ENCODE measurements at places on chromosomes 16 and 17.

GRCh38 chr17:82297714-82298537 lies 19.5 kb downstream of the CD7 start:
- peak; percentile 82 for DNase-seq

- DNase-seq = no peak
Measured at GRCh38 chr17:57999010-57999495, 8.0 kb downstream of the SRSF1 start.

DNA sequence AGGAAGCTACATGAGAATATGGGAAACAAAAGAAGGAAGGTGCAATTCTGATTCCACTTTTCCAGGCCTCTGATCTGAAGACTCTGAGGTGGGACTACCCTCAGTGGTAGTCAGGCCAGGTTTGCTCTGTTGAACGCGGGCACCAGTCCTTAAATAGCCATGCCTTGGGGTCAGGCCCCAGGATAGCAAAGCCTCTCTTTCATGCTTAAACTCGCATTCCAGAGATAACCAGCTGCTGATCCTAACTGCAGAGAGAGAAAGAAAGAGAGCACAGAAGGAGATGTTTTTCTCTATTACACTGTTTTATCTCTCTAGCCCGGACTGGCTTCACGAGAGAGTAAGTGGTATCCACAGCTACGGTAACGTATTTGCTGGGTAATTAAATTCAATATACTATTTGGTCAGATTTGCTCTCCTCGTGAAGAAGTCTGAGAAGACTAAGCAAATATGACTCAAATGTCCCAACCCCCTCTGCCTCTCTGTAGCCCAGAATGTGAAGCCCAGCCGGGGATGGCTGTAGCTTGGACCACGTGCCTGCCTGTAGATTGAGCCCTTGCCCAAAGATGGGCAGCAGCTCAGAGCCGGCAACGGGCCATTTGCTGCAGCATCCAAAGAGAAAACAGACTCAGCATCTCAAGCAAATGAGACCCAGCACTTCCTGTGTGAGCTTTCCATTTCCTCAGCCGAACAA lies 122.2 kb downstream of the SMG6 start:
- no peak for DNase-seq

- no peak for DNase-seq
Measured at GRCh38 chr17:18250708-18251107, 7.8 kb downstream of the FLII start.

DNA sequence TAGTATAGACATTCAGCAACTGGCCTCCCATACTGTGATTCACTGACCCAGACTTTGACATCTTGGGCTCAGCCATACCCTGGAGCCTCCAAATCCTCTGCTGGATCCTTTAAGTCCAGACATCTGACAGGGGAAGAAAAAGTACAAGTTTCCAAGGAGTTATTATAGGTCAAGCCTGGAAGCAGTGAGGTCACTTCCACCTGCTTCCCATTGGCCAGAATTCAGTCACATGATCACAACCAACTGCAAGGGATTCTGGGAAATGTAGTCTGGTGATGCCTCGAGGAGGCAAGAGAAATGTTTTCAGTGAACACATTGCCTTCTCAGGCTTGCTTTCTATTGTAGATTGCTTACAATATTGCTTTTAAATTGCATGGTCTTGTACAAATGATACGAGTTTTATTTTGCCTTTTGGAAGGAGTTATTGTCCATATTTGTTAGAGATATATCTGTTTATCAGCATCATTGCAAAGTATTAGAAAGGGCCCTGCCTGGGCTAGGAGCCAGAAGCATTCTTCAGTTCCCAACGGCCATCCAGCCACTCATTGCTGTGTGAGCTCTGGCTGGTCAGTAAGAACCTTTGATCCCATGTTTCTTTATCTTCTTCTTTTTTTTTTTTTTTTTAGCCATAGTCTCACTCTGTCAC lies 696.9 kb downstream of the WWOX start:
- no peak for DNase-seq

DNA sequence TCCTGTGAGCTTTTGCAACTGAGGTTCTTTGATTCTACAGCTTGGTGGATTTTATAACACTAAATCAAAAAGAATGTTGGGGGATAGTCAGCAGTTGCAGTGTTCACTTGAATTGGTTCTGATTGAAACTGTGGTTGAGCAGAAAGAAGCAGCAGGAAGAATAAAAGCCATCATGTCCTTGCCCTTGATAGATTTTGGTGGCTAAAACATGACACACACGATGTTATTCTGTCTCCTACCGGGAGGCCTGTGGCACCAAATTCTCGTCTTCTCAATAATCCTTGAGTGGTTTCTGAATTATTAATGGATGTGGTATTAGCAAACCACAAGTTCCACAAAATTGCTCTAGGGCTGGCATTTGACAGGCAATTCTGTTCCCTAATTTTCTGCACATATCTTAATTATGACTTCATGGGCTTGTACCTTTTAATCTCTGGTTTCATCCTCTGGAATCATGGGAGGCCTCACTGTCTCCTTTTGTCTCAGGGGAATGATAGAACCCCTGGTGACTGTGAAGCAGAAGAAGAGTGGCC lies 338.2 kb downstream of the SNX29 start:
- no peak for DNase-seq

Data from stimulated activated CD8-positive, alpha-beta memory T cell treated with anti-CD3 and anti-CD28 coated beads, Interleukin-7, amount 100 ng/mL, for 24 hours (primary cell).